GM12891 (cell line): ENCODE measurements at places on chromosomes 4 and X.
A peak's percentile ranks its signal among the peaks of the same experiment; 100 is the strongest.

- DNase-seq: no peak
These were observed 54.9 kb upstream of the LGI2 start for GRCh38 chr4:25085671-25086070.

DNA sequence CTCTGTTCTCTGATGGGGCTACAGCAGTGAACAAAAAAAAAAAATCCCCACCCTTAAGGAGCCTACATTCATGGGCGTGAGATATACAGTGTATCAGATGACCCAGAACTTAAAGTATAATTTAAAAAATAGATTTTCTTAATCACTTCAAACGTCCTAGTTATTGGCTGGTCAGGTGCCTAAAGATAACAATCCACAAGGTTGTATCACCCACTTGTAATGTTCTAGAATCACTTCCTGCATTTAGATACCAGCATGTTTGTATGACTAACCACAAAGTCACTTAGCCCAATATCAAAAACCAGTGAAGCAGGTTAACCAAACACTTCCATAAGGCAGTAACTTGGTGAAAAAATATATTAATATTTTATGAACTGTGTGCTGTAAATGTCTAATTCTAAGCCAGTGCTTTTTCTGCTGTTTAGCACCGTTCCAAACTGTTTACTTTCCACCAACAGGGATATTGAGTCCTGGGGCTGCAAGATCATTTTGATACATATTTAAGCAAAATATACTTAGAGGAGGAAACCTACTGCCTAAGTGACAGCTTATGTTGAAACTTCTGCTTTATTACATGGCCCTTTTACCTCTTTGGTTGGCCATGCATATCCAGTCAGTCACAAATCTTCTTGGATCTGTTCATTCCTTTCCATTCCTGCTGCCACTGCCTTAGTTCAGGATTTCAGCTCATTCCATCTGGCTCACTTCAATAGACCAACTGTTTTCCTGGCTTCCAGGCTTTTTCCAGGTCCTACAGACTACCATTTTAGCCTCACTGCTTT lies 43.3 kb downstream of the CD40LG start:
- no peak for DNase-seq

GRCh38 chr4:109559983-109560686 lies at the start of gene MCUB:
Gene MCUB, plus strand, starts transcription at chr4:109560246. Its CDS starts 92 bp downstream, at chr4:109560338.
- DNase-seq: peak; percentile 82

DNA sequence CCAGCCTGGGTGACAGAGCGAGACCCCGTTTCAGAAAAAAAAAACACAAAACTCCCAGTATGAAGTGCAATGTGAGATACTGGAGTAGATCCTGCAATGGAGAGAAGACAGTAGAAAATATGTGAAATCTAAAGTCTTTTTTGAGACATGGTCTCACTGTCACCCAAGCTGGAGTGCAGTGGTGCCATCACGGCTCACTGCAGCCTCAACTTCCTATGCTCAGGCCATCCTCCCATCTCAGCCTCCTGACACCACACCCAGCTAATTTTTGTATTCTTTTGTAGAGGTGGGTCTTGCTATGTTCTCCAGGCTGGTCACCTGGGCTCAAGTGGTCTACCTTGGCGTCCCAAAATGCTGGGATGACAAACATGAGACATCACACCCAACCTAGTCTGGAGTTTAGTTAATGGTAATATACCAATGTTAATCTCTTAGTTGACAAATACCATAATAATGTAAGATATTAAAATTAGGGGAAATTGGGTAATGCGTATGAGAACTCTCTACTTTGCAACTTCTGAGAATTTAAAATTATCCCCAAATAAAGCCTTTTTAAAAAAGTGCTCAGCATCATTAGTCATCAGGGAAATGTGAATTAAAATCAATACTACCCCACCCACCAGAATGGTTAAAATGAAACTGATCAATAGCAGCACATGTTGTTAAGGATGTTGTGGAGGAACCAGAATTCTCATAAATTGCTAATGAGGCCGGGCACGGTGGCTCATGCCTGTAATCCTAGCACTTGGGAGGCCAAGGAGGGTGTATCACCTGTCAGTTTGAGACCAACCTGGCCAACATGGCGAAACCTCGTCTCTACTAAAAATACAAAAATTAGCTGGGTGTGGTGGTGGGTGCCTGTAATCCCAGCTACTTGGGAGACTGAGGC lies 15.0 kb downstream of the RBMX start:
- no peak for DNase-seq

- DNase-seq: no peak
These were observed 10.6 kb upstream of the HSD17B13 start for GRCh38 chr4:87333267-87333666.

DNA sequence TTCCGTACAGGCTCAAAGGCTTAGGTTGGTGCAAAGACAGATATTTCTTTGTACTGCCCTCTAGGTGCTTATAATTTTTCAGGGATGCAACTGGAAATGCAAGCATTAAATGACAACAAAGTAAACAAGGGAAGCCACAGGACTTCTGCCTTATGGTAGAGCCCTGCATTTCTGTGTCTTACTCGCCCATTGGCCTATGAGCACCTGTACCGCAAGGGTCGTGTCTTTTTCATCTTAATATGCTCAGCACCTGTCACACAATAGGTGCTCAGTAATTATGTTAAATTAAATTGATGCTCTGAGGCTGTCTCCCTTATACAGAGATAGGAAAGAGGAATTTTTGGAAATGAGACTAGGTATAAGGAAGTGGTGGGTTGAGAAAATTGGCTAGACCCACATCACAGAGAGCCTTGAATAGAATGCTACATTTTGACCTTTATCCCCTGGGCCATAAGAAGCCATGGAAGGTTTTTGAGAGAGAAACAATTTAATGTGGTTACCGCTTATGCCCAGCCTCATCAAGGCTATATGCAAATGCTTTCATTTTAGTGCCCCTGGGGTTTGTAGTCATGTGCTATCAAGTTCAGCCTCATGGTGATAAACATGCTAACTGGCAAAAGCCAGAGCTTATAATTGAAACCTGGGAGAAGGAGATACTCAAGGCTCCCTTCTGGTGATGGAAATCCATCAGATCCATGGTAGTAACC lies 16.3 kb downstream of the VSIG4 start:
- no peak for DNase-seq

DNA sequence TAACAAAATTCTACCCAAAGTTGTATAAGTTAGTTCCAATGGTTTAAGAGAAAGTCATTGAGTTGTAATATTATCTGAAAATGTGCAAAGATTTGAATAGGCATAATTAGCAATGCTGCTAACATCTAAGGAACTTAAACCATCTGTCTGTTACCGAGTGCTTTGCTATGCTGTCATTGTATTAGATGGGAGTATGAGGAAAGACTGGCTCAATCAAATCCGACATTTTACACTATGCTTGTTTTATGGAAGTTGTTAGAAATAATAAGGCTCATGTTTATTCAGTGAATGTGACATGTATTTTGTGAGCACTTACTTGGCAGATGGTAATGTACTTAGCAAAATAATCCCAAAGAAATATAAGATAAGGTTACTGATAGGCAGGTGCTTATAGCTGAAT lies 1715.1 kb downstream of the PCDH7 start:
- no peak for DNase-seq
